Dermis lymphatic vessel endothelial cell (primary cell): ENCODE measurements at places on chromosomes 3 and 15. TPM values are rescaled to one million over a fixed set of nuclear protein-coding genes. Genes with fewer than 3 reads are reported as not detected.

ACTRT3 gene
- 1.0 and 2.7 TPM in 2 replicates for total RNA-seq

POPDC2 gene
- total RNA-seq, result 0.17 and 0.33 TPM in 2 replicates

AQP9 gene
- total RNA-seq, result not detected in 2 replicates

PIF1 gene
- total RNA-seq, result 4.8 and 5.2 TPM in 2 replicates

REC114 gene
- total RNA-seq, result not detected in 2 replicates

CACNA2D2 gene
- under 0.01 TPM in 1 of 2 replicates, not detected in the other for total RNA-seq

CHRNA3 gene
- not detected in 2 replicates for total RNA-seq

EPHB3 gene
- under 0.01 and 0.09 TPM in 2 replicates for total RNA-seq
